ENCODE measurements at places on chromosomes 2 and 18.

DNA sequence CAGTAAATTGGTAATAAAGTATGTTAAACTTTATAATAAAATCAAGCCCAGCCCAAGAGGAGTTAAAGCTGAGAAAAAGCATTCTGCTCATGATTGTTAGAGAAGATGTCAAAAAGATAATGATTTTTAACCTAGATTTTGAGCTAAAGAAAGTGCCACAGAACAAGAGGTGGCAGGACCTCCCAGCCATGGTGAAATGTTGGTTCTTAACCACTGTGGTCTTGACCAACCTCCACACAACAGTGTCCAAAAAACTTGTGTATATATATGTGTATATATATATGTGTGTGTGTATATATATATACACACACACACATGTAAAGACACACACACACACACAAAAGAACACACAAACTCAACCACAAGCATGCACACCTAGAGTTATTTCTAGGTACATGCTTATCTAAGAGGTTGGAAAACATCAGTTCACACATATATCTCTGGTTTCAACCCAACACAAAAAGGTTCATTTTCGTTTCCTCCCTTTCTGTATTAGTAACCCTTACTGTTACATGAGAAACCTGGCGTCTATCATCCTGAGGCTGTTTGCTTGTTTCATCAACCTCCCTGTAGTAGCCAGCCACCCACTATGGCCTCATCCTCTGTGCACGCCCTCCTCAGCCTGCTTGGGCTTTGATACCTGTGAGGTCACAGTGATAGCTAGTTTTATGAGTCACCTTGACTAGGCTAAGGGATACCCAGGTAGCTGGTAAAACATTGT is 631.8 kb upstream of the ID2 start:
- DNase-seq, result peak; percentile 79

DNA sequence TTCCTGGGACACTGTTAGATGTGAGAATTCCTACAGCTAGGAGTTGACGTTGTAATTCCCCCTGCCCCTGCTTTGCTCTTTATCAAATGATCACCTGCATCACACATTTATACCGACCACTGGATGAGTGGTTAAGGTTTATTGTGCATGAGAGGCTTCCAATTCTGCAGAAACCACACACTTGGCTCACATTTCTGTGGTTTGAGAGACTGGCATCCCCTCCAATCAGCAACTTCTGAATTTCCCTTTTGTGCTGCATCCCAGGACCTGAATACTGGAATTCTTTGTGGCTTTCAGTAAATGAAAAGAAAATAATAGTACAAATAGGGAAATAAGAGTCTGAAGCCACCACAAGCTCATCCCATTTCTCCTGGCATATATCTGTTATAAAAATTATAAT is 628.7 kb upstream of the PIK3C3 start:
- no peak for DNase-seq

DNA sequence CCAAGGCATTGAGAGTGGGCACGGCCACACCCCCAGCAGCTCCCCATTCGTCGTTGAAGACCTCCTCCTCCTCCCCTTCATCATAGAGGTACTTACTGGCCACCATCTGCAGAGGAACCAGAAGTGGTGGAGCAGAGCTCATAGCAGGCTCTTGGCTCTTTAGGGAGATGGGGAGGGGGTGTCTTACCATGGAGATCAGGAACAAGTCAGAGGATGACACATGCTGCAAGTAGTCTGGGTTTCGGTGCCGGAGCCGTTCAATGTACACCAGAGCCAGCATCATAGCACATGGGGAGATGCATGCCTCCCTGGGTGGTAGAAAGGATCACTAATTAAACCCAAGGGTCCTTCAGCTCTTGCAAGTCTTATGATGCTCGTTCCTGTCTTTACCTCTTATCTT is 1.9 kb downstream of the CNPPD1 start:
- DNase-seq, result no peak

- no peak for DNase-seq
Measured at GRCh38 chr2:8334866-8335325, 347.0 kb upstream of the ID2 start.

DNA sequence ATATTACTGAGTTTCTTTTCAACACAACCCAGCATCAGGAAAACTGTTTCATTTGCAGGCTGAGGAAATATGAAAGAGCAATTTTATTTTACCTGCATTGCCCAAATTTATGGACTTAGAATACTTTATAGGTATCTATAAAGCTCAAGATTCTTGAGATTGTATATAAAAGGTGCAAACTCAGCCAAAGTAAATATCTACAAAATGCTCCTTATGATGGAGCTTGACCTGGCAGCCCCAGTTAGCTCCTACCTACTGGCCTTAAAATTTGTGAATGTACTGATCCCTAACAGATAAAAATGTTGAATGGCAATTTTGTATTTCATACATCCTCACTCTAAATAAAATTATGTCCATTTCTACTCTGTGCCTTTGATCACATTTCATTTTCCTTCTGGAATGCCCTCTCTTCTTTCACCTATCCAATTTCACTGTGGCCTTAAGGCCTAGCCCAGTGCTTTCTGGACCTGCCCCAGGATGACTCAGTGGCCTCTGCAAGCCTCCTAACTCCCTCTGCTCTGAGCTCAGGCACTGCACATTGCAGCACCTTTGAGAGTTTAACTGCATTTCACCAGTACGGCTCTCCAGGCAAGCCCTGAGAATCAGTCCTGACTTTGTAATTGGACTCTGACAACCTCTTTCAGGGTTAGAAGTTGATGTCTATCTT is 125.9 kb downstream of the ANTXR1 start:
- DNase-seq, result no peak

DNA sequence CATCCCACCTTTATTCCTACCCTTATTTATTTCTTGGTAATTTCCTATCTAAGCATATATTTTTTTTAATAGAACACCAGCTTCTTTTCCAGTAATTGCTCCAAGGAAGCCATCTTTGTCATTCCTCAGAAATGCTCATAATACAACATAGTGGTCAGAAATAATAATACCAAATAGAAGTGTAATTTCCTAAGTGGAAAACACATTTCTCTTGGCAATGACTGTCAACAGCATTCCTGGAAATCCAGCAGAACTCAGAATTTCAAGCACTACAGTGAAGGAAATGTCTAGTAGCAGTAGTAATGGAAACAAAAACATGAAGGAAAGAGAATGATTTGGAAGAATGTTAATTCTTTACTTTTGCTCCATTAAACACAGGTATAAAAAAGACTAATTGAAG is 56.6 kb downstream of the GDF7 start:
- DNase-seq, result no peak

GRCh38 chr2:38128653-38129052 is 52.7 kb upstream of the CYP1B1 start:
- DNase-seq, result no peak
